Naive thymus-derived CD8-positive, alpha-beta T cell (primary cell): ENCODE measurements at places on chromosomes 12 and 14. TPM values are rescaled to one million over a fixed set of nuclear protein-coding genes. Genes with fewer than 3 reads are reported as not detected.

DNA sequence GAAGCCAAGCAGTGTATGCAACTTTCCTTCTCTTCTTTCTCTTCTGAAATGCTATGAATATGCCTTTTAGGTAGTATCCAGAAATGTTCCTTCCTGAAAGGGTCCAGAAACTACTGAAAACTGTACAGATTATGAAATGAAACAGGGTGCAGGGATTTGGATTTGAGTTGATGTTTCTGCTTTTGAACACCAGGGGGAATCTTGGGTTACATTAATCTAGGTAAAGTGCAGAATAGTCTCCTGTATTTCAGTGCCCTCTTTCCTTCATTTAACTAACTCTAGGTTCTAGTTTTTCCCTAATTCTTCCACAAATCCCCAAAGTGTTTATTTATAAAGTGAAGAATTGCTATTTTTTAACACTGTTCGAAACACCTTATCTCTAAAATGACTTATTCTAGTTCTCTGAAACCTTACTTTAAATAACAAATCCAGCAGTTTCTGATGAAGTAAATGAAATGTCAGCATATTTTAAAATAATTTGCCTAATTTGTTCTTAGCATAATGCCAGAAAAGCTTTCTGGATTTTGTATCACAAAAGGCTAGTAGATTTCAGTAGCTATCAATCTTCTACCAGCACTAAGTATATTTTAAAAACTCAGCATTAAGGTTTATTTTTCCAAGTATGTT, 111.9 kb downstream of the LRRK2 start:
- no peak overlapping the region for H3K27ac ChIP-seq
- H3K4me1 ChIP-seq = no peaks in the 10 kb centered on the region
- no peaks in the 10 kb centered on the region for H3K27me3 ChIP-seq
- H3K4me3 ChIP-seq = no peak overlapping the region
- no peak for DNase-seq

DNA sequence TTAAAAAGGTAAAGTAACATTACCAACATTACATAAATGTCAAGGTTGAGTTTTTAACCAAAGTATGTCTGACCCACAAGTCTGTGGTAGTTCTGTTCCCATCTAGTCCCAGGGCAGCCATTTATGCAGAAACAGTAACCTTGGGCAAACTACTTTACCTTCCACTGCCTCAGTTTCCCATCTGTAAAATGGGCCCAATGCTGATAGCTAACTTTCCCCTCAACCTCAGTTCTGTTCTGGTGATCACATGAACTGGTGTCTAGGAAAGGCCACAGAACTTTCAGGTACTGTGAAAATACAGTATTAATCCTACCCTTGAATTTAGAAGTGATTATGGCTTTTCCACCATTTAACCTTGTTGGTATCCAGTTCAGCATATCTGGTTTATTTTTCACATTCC, 113.6 kb downstream of the ZFP36L1 start:
- H3K4me3 ChIP-seq = no peak overlapping the region
- peaks cover 16% of the 10 kb centered on the region for H3K4me1 ChIP-seq
- H3K27me3 ChIP-seq = no peaks in the 10 kb centered on the region
- H3K36me3 ChIP-seq = no peaks in the 10 kb centered on the region
- no peak for DNase-seq

DNA sequence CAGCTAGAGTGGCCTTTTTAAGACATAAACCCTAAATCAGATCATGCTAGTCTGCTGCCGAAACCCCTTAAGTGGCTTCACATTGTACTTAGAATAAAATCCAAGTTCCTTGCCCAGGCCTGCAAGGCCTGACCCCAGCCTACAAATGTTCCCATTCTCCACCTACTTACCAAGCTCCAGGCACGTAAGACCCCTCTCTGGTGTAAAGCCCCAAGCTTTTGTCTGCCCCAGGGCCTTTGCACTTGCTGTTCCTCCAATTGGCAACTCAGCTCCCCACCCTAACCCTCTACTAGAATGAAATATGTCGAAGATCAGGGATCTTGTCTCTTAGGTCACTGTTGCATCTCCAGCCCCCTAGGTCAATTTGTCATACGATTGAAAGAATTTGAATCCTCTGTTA, 27.1 kb upstream of the MED13L start:
- peaks cover 9% of the 10 kb centered on the region for H3K36me3 ChIP-seq
- no peak overlapping the region for H3K27ac ChIP-seq
- no peaks in the 10 kb centered on the region for H3K4me1 ChIP-seq
- no peak for DNase-seq
- no peak overlapping the region for H3K4me3 ChIP-seq

DNA sequence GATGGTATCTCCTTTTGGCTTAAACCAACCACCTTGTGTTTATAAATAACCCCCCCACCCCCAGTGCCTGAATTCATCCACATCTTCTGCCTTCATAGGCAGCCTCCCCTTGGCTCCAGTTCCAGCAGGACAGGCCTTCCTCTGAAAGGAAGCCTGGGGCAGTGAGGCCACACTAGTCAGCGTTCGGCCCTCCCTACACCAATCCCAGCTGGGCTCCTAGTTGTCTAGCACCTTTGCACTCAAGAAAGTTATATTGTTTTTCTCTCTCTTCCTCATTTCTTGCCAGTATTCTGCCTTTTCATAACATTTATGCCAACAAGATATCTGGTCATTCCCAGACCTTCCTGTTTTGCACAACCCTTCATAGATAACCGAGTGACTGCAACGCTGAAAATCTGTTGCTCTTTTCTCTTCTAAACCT, 73.1 kb upstream of the ACTN1 start:
- H3K27ac ChIP-seq = peak overlapping the region; percentile 86
- no peak overlapping the region for H3K4me3 ChIP-seq
- DNase-seq = no peak
- H3K4me1 ChIP-seq = peaks cover 37% of the 10 kb centered on the region

DNA sequence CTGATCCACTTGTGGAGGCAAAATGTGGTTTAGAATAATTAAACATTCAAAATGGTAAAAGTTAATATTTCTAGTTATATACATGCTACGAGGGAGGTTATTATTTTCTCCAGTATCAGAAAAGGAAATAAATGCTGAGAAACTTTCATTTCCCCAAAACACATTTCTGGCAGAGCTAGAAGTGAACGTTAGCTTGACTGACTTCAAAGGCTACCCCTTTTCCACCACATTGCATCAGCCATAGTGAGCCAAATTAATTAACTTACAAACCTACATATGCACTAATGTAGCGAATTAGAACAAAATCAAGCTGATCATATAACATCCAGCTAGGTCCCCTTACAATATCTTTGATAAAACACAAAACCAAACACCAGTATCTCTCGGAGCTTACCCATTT, 49.3 kb upstream of the RERGL start:
- no peak overlapping the region for H3K27ac ChIP-seq
- no peak for DNase-seq
- H3K4me1 ChIP-seq = no peaks in the 10 kb centered on the region
- H3K4me3 ChIP-seq = no peak overlapping the region
- no peaks in the 10 kb centered on the region for H3K36me3 ChIP-seq

RPGRIP1 gene
- total RNA-seq = not detected

DNA sequence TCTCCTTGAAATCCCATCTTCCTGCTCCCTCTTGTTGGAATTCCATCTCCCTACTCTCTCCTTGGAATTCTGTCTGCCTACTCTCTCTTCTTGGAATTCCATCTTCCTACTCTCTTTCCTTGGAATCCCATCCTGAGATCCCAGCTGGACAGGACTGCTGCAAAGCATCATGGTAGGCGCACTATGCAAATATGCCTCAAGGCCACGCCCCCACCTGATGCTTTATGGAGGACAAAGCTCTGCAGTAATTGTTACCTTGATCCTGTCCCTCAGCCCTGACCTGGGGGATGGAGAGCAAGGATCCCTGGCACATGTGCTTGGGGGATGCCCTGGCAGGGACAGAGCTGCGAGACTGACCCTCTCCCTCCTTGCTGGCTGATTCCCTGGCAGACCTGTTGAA, 185.6 kb downstream of the TBX5 start:
- peaks cover 38% of the 10 kb centered on the region for H3K27me3 ChIP-seq
- H3K4me1 ChIP-seq = no peaks in the 10 kb centered on the region
- no peak for DNase-seq
- no peak overlapping the region for H3K4me3 ChIP-seq
- H3K36me3 ChIP-seq = peaks cover 5% of the 10 kb centered on the region
- H3K27ac ChIP-seq = no peak overlapping the region

DNA sequence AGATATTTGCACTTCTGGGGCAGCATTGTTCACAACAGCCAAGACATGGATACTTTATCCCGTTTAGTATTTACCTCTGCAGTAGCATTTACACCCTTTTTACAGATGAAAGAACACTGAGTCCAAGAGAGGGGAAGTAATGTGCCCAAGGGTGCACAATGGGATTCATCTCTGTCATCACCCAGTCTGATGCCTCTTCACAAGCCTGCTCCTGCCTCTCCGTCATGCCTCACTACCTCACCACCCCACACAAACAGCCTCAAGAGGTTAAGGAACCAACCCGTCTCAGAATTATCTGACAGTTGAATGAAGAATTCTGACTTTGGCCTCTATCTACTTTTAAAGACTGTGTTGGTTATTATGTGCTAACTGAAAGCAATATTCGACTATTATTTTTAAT, 368.4 kb downstream of the ATP23 start:
- H3K27ac ChIP-seq = no peak overlapping the region
- no peaks in the 10 kb centered on the region for H3K4me1 ChIP-seq
- H3K36me3 ChIP-seq = no peaks in the 10 kb centered on the region
- H3K27me3 ChIP-seq = peaks cover 19% of the 10 kb centered on the region

ZC2HC1C gene
- not detected for total RNA-seq

GRCh38 chr14:94476023-94476422, at the start of gene SERPINA9:
SERPINA9 (minus strand) TSS chr14:94476197; CDS start chr14:94469840, 6,357 bp downstream.
- H3K4me3 ChIP-seq = no peak within 1 kb of the TSS
- H3K27me3 ChIP-seq = peaks cover 14% of the 10 kb centered on the region
- H3K4me1 ChIP-seq = no peaks in the 10 kb centered on the region
- H3K27ac ChIP-seq = no peak within 1 kb of the TSS
- DNase-seq = no peak

GRCh38 chr12:7171854-7172253, 17.6 kb upstream of the PEX5 start:
- H3K27me3 ChIP-seq = peaks cover 31% of the 10 kb centered on the region
- H3K36me3 ChIP-seq = peaks cover 22% of the 10 kb centered on the region
- H3K27ac ChIP-seq = no peak overlapping the region
- H3K4me1 ChIP-seq = no peaks in the 10 kb centered on the region

KRT6C gene
- total RNA-seq = not detected

PRKD1 gene
- total RNA-seq = not detected

DNA sequence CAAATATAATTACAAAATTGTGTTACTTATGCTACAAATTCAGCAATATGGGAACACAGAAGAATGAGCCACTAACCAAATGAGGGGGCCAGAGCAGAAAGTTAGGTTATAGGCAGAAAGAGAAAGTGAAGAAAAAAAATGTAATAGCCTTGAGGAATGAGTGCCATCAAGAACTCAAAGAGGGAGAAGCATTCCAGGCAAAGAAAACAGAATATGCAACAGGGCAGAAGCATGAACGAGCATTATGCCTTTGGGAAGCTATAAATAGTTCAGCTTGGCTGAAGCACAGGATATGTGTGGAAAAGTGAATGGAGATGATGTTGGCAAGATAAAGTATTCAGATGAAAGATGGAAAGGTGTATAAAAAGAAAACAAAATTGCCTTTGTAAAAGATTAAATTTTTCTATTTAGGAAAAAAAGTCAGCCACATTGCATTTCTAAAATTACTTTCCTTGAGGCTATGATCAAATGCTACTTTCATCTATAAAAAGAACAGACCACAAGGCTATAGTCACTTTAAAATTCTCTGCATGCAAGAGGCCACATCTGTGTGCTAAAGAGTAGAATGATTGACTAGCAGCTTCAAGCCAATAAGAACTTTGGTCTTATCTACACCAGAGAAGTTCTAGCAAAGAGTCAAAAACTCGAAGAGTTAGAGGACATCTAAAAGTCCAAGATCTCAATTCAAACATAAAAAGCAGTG, 193.6 kb upstream of the GARIN6 start:
- H3K27ac ChIP-seq = no peak overlapping the region
- H3K4me3 ChIP-seq = no peak overlapping the region
- no peaks in the 10 kb centered on the region for H3K4me1 ChIP-seq
- DNase-seq = no peak
- no peaks in the 10 kb centered on the region for H3K36me3 ChIP-seq

LHX5 gene
- total RNA-seq = not detected

GRCh38 chr14:65424531-65424930, 12.0 kb downstream of the FUT8 start:
- peaks cover 35% of the 10 kb centered on the region for H3K36me3 ChIP-seq
- H3K4me1 ChIP-seq = peaks cover 23% of the 10 kb centered on the region
- no peak overlapping the region for H3K27ac ChIP-seq
- no peaks in the 10 kb centered on the region for H3K27me3 ChIP-seq
- H3K4me3 ChIP-seq = no peak overlapping the region
- no peak for DNase-seq

DNA sequence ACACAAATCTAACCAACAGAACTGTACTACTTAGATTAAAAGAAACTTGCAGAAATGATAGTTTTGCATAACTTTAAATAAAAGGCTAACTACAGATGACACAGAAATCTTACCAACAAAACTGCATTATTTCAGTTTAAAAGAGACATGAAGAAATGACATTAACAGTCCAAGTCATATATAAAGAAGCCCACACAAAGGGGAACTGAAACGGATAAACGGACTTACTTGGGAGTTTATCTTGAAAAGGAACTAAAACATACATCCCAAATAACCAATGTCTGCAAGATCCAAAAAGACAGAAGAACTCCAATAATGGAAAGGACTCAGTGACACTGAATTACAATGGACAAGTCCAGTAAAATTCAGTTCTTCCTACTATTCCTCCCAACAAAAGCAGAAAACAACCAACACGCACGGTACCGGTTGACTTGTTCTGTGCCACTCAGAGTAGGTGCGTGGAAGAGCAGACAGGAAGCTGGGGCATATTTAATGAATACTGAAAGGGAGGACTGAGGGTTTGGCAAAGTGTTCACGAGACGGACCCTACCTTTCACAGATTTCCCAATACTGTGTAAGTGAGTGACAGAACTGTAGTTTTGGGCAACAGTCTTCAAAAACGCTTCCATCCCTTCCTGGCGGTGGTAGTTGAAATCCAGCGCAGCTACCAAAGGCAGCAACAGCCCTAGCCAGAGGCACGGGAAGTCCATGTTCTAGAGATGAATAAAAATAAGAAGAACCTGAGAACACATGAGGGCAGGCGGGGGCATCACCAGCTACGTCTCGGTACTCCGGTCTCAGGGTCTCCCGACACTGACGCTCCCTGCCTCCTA, 627 bp downstream of the CPM start:
- peaks cover 27% of the 10 kb centered on the region for H3K27me3 ChIP-seq
- no peaks in the 10 kb centered on the region for H3K36me3 ChIP-seq
- H3K4me3 ChIP-seq = peak overlapping the region; percentile 91
- H3K4me1 ChIP-seq = peaks cover 4% of the 10 kb centered on the region
- no peak for DNase-seq

- DNase-seq = no peak
- no peaks in the 10 kb centered on the region for H3K27me3 ChIP-seq
- no peaks in the 10 kb centered on the region for H3K36me3 ChIP-seq
- H3K27ac ChIP-seq = no peak overlapping the region
- H3K4me1 ChIP-seq = no peaks in the 10 kb centered on the region
These were observed 89.0 kb upstream of the BCL11B start for GRCh38 chr14:99360774-99361595.

GRCh38 chr12:56947633-56948456, 9.6 kb downstream of the RDH16 start:
- no peak for DNase-seq
- no peak overlapping the region for H3K4me3 ChIP-seq
- peaks cover 17% of the 10 kb centered on the region for H3K36me3 ChIP-seq
- peaks cover 8% of the 10 kb centered on the region for H3K27me3 ChIP-seq
- no peak overlapping the region for H3K27ac ChIP-seq
- H3K4me1 ChIP-seq = no peaks in the 10 kb centered on the region

GRCh38 chr14:76311079-76311758, 64.7 kb upstream of the ESRRB start:
- peaks cover 8% of the 10 kb centered on the region for H3K27me3 ChIP-seq
- H3K4me3 ChIP-seq = peak overlapping the region; percentile 4
- H3K27ac ChIP-seq = no peak overlapping the region
- peaks cover 5% of the 10 kb centered on the region for H3K4me1 ChIP-seq
